ENCODE measurements at places on chromosomes 16 and 17.

- DNase-seq: no peak
These were observed 5.7 kb downstream of the CBX1 start for GRCh38 chr17:48095611-48096010.

GRCh38 chr16:84024854-84025253 lies 17.7 kb downstream of the SLC38A8 start:
- DNase-seq: no peak

- DNase-seq: peak; percentile 56
These were observed 241.3 kb upstream of the ZFHX3 start for GRCh38 chr16:73289232-73289631.

GRCh38 chr17:66850692-66851091 lies 15.8 kb downstream of the CACNG5 start:
- no peak for DNase-seq

- DNase-seq: no peak
These were observed 9.6 kb downstream of the LLGL2 start for GRCh38 chr17:75535119-75535537.
